ENCODE measurements at places on chromosomes 1 and 21.

- no peak for DNase-seq
These were observed 274.8 kb upstream of the AJAP1 start for GRCh38 chr1:4379451-4380175.

GRCh38 chr21:33155422-33155821, 74.3 kb upstream of the IFNAR2 start:
- DNase-seq: no peak

DNA sequence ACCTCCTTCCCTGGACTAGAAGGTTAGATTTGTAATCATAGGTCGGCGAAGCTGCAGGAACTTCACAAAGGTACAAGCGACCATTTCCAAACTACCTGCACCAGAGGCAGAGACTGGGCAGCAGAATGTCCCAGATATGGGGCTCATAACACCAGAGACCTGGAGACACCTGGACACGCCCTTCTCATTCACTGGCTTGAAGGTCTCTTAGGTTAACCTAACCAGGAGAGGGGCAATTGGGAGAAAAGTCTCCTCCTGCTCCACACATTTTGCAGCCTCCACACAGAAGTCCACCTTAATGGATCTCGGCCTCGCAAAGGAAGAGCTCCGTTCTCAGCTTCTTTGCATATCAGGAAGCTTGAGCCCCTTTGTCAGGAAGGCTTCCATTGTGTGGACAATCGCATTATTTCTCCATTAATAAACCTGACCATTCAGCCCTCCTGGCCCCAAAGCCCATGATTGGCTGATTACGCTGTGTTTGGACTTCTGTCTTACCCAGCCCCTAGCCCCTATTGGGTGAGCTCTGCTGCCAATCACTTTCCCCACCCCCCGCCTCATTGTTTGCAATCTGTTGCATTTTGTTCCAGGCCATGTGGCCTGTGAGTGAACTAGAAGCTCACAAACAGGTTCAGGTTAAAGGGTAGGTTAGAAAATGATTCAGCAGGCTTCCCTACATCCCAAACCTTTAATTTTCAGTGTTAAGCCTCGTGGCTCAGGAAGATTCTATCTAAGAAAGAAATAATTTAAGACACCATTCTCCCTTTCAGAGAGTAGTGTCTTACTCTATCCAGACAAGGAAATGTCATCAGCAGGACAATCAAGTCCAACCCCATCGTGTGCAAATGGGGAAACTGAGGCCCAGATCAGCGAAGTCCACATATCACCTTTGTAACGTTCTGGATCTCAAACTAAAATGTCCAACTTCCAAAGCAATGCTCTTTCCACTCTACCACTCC, 2.8 kb downstream of the MYCL start:
- no peak for DNase-seq

DNA sequence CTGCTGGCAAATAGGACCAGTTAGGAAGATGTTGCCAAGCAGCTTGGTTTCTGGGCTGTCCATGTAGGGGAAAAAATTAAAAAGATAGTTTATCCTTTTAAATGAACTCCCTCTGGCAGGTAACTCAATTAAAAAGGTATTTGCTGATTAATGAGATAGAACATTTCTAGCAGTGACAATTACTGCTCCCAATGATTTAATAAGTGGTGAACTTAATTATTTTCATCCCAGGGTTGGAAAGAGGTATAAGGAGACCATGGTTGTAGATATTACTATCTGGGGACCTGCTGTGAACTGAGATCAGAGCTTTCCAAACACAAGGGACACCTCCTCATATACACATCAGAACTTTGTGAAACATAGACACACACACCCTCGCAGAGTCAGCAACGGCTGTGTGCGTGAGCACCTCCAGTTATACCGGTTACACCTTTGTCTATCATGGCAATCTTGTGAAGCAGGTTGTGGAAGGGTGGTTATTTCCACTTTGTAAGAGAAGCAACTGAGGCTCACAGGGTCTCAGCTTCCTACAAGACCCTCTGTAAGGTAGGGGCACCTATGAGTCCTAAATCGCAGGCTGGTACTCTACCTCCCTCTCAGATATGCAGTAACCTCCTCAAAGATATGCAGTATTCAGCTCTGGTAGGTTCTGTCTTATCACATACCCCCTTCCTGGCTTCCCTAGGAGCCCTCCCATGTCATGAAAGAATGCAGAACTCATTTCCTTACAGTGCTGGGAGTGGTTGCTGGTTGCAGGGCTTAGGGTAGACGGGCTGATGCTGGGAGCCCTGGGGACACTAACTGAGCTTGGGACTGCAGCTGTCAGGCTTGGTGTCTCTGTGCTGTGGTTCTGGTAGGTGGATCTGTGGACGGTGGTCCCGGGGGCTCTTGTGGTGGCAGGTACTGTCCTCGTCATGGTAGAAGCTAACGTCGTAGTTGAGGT, 18.5 kb upstream of the MAGOH start:
- no peak for DNase-seq

- DNase-seq: no peak
These were observed 156.1 kb upstream of the IVNS1ABP start for GRCh38 chr1:185473186-185473585.

GRCh38 chr1:4710592-4711415, 56.4 kb downstream of the AJAP1 start:
- DNase-seq: no peak

GRCh38 chr1:1080951-1081310, 6.8 kb upstream of the RNF223 start:
- no peak for DNase-seq

- no peak for DNase-seq
These were observed 93.2 kb upstream of the KCTD3 start for GRCh38 chr1:215473943-215474342.

DNA sequence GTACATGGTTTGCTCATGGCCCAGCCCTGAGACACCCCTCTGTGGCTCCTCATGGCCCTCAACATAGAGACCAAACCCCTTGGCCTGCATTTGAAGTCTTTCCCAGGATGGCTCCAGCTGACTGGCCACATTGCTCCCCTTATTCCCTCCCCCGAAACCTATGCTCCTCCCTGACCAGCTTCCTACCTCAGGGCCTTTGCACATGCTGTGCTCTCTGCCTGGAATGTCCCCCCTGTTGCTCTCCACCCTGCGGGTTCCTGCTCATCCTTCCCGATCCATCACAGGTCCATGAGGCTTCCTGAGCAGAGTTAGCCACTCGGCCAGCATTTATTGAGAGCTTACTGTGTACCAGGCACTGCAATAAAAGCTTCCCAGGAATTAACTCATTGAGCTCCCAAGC, 70.9 kb upstream of the SELENON start:
- DNase-seq: no peak

DNA sequence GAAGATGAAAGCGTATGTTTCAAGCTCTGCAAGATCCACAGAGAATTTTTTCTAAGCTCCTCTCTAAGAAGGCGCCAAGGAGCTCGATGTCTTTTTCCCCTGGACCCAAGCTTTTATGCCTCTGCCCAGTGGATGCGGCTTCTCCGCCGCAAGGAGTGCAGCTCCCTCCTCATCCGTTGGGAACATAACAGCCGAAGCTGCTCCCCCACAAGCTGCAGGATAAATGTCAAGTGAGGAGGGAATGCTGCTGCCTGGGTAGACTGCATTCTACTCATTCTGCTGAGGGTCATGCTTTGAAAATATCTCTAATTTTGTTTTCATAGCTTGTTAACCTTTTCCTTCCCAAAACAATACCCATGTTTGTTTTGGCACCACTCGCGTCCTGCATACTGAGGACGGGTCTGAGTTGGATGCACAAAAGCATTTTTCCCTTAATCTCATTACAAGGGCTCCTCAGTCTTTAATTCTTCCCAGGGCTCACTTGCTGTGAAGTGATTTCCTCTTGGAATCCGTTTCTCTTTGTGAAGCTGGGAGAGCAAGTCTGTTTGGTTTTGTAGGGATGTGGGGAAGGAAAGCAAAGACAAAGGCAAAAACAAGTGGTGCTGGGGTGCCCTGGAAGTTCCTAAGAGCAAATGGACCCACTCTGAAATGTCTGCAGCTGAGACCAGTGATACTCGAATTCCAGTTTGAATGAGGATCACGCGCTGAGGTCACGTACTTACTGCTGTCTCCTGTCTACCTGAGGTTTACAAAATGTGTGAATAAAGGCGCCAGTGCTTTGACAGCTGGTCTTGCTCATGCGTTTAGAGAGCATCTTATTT, 134.0 kb upstream of the IRF2BP2 start:
- peak; percentile 61 for DNase-seq

- no peak for DNase-seq
These were observed 31.7 kb downstream of the CHML start for GRCh38 chr1:241608379-241609033.

DNA sequence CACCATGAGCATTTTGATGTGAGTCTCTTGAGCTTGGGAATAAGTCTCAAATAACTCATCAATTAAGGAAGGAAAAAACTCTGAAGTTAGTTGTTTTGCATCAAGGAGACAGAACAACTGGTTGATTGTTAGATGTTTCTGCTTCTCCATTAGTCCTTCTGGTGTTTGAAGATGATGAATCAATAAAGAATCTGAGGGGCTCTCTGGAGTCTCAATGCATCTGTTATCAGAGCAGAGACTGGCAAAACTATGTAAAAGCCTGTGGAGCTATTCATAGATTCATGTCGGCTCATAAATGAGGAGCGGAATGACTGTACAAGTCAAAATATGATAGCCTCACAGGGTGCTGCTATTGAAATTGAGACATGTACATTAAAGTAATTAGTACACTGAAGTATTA, 73.3 kb upstream of the ZC3H11B start:
- DNase-seq: no peak

DNA sequence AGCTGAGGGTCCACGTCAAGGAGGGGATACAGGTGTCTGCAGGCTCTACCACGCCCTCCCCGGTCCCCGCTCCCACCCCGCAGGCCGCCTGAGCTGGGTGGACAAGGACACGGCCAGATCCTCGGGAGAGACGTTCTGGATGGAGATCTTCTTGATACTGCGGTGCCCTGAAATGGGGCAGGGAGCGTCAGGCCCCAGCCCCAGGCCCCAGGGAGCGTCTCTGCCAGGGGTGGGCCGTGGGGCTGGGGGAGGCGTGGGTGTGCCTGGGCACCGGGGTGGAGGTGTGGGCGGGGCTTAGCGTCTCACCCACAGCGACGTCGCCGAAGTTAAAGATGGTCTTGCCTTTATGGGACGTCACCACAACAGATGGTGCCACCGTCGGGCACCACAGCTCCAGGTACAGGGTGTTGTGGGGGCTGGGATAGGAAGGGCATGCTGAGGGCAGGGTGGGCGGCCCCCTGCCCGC, 7.3 kb upstream of the TMEM52 start:
- DNase-seq: no peak

GRCh38 chr1:8930116-8930515, 15.6 kb upstream of the CA6 start:
- DNase-seq: no peak

DNA sequence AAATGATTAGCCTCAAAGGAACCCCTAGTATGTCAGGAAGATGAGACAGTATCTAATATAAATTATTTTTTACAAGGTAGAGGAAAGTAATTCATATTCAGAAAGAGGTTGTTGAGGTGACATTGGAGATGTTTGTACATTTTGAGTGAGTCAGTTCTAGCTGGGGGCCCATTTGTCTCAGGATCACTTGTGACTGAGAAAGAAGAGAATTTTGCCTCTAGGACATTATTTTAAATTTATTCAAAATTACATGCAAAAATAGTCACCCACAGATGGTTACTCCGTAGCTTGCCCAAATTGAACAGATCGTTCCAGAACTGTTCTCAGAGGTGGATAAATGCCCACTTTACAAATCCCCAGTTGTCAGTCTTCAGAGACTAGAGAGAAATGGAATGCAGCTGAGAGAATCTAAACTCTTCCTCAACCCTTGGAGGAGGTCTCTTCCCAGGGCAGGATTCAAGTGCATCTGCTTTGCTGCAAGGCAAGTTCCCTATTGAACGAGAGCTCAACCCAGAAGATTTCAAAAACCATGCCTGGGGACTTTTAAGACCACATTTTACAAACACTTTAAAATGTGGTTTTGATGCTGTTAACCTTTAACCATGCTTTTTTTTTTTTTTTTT, 987.8 kb upstream of the ADAMTS5 start:
- DNase-seq: no peak

DNA sequence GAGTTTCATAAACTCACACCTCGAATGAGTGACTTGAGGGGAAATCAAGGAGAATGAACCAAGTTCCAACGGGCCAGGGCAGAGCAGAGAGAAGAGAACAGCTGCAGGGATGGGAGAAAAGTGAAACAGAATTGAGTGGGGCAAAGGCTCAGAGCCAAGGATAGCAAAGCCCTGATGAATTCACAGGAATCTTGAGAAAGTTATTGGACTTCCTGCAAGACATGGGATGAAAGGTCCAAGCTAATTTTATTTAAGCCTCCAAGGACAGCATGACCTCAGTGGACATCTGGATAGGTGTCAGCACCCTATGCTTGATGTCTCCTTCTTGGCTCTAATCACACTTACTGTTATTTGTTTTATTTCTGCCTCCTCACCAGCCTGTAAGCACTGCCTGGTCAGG, 43.0 kb upstream of the RAVER2 start:
- DNase-seq: no peak

DNA sequence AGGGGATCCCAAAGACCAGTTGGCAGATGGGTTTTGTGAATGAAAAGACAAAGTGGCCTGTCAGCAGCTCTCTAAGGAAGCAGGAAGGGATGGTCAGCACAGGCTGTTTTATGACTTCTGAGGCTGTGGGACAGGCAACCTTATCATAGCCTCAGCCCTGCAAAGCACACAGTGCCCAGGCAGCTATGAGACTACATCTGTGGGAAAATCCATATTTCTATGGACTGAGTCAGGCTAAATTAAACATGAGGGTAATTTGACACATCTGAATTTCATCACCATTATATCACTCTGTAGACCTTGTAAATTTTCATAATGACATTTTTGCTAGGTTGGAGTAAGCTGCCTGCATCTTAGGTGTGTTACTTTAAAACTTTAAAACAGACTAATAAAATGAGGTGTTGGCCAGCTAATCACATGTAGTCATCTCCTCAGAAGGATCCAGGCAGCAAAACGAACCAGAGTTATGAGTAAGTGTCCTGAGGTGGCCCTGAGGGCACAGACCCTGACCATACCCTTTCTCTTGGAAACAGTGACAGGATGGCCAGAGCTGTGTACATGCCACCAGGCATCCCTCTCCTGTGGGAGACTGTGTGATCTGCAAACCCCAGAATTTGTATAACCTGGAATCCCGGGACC, 14.6 kb downstream of the NGF start:
- DNase-seq: no peak

- peak; percentile 28 for DNase-seq
These were observed 1.4 kb downstream of the BCL10 start for GRCh38 chr1:85274969-85275453.

GRCh38 chr1:240866724-240867123, 254.8 kb upstream of the GREM2 start:
- DNase-seq: no peak

GRCh38 chr1:221366495-221367110, 375.3 kb downstream of the DUSP10 start:
- no peak for DNase-seq

GRCh38 chr1:6123083-6123482, 57.0 kb downstream of the CHD5 start:
- DNase-seq: no peak
